ENCODE measurements at places on chromosomes 11 and 22.

GRCh38 chr11:27719546-27719925 is 19.3 kb upstream of the BDNF start:
- DNase-seq, result no peak

DNA sequence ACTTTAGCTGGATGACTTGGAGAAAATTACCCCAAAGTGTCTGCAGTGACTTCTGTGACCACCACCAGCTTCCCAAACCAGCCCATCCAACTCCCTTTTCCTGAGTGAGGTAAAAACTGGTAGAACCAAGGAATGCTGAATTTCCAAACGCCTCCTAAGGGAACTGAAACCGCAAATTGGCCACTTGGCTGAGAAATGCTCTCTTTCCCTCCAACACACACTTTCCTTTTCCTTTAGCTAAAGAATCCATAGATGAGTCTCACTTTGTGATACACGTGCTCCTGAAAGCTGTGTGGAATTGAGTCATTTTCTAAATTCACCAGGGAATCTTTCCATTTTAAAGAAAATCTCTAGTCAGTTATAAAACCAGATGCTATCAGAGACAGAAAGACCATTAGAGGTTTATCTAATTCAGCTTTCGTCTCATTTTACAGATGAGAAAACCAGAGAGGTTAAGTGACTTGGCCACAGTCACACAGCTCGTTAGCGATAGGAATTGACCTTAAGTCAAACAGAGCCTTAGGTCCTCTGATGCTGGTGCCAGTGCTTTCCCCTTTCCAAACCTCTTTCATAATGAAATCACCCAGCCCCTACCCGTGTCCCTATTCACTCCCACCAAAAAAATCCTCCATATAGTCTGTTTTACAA is 137.2 kb downstream of the COMMD9 start:
- DNase-seq, result no peak

DNA sequence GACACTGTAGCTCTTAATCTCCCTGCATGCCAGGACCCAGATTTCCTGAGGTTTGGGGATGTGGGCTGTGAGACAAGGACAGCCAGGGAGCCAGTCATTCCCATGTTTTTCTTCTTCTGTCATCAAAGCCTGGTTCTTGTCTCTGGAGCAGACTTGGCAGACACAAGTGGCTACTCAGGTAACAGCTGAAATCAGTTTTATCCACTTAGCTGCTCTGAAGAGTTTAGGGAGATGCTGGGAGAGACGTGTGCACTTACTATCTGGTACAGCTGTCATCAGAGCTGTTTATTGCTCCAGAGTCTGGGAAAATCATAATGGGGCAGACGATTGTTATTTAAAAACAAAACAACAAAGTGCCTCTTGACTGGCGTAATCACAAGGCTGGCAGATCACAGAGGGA is 56.6 kb downstream of the CSNK2A3 start:
- DNase-seq, result no peak

- peak; percentile 35 for DNase-seq
Observed at GRCh38 chr11:95228081-95228749, 2.8 kb downstream of the SESN3 start.

GRCh38 chr22:30694640-30695350 is at the start of gene OSBP2:
Gene OSBP2 (plus strand): TSS chr22:30694874. CDS start chr22:30694910, 36 bp downstream.
- DNase-seq, result no peak

- DNase-seq, result no peak
Observed at GRCh38 chr11:121741351-121741760, 288.6 kb upstream of the SORL1-AS1 start.

- no peak for DNase-seq
Observed at GRCh38 chr11:122785031-122785541, 53.2 kb upstream of the CRTAM start.

GRCh38 chr22:39361496-39361895 is 11.7 kb downstream of the SYNGR1 start:
- peak; percentile 65 for DNase-seq

GRCh38 chr11:1222491-1223345 is at the start of gene MUC5B:
Gene MUC5B (plus strand): TSS chr11:1223066. CDS start chr11:1223124, 58 bp downstream.
- DNase-seq, result no peak

- DNase-seq, result no peak
Observed at GRCh38 chr22:27868732-27869282, 50.2 kb downstream of the PITPNB start.

DNA sequence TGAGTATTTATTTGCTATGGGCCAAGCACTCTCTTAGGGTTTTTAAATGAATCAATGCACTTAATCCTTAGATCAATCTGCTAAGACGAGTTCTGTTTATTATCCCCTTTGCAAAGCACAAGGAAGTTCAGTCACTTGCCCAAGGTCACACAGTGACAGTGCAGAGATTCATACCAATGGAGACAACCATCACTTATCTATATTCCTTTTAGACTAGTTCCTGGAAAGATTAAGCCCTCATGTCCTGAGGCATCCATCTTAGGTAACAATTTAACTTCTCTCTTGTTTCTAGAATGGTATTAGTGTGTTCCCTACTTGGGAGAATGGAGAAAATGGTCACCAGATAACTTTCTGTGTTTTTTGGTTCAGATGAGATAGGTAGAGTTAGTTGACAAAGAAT is 28.3 kb downstream of the NF2 start:
- no peak for DNase-seq

GRCh38 chr22:16783930-16784354 is 41.3 kb downstream of the XKR3 start:
- DNase-seq, result peak; percentile 15

DNA sequence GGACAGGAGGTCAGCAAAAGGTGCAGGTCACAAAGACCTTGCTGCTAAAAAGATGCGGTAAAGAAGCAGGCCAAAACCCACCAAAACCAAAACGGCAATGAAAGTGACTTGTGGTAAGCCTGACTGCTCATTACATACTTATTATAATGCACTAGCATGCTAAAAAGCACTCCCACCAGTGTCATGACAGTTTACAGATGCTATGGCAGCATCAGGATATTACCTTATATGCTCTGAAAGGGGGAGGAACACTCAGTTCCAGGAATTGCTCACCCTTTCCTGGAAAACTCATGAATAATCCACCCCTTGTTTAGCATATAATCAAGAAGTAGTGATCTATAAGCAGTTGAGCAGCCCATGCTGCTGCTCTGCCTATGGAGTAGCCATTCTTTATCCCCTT is 45.2 kb upstream of the SLC5A12 start:
- no peak for DNase-seq

DNA sequence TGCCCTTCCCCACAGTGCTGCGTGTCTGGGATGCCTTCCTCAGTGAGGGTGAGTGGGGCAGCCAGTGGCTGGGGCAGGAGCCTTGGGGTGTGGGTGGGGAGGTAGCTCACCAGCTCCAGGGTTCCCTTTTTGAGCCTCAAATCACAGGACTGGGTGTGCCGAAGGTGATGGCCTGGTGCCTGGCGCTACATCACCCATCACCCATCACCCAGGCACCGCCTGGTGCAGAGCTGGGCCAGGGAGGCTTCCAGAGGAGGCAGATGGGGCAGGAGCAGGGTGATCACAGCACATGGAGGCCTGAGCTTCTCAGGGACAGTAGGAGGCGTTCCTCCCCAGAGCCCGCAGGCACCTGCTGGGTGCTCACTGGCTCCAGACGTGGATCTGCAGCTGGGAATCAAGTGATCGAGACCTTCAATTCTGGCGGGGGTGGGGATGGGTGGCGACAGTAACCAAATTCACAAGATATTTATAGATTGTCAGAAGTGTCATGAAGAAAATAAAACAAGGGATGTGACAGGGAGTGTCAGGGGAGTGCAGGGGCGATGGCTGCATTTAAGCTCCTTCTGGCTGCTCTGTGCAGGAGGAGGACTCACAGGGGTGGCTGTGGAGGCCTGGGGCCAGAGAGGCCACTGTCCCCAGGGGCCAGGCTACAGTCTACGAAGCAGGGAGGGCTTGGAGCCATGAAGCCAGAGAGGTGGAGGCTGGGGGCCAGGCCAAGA is 3.2 kb downstream of the TBC1D10C start:
- no peak for DNase-seq

DNA sequence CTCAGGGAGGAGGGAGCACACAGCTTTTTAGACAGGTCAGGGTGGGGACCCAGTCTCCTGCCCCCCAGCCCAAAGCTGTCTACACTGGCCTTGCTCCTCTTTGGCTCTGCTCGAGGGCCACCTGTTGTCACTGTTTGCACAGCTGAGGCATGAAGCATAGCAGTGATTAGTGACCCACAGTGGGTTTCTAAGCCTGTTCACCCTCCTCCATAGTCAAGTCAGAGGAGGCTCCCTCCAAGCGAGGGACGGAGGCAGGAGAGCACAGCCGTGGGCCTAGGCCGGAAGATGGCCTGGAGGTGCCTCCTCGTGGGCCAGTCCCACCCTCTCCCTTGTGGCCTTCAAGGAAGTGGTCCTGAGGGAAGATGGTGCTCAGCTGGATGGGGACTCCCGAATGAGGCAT is 241.1 kb downstream of the GRIK4 start:
- no peak for DNase-seq

DNA sequence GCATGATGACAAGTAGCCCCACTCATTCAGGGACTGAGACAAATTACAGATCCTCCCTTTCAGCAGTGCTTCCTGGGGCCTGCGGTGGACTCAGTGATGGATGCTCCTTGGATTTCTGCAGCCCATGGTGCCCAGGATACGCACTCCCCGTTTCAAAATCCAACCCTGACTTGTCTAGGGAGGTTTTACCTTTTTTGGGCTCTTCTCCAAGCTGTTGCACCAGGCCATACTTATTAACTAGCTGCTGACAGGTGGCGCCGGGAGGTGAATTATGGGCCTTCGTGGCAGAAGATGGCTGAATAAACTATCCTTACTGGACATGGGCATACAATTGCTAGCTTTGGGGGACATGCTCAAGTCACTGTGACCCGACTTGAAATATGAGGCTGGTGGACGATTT is 324.3 kb upstream of the SYN3 start:
- no peak for DNase-seq

DNA sequence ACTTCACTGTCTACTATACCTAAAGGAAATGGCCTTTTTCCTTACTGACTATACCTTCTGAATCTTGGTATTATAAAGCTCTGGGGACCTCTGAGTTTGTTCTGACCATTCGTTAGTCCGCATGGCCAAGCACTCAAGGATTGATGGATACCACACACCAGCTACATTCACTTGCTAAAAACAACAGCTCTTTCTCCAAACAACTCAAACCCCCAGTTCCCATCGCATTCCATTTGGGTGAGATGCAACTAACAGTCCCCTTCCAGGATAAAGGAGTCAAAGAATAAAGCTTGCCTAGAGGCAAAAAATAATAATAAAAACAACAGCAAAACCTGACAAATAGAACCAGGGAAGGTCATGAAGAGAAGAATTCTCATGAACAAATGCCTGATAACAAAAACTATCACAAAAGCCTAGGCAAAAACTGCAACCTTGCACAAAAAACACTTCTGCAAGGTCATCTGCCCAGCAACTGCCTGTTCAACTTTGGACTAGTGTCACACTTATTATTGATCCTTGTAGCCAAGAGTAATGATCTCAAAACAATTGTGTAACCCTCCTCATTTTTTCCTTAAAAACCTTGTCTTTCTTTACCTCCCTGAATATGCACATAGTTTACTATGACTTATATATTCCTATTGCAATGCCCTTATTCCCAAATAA is 139.0 kb upstream of the GUCY1A2 start:
- no peak for DNase-seq

GRCh38 chr11:66326261-66327111 is 9.6 kb upstream of the CD248 start:
- no peak for DNase-seq

DNA sequence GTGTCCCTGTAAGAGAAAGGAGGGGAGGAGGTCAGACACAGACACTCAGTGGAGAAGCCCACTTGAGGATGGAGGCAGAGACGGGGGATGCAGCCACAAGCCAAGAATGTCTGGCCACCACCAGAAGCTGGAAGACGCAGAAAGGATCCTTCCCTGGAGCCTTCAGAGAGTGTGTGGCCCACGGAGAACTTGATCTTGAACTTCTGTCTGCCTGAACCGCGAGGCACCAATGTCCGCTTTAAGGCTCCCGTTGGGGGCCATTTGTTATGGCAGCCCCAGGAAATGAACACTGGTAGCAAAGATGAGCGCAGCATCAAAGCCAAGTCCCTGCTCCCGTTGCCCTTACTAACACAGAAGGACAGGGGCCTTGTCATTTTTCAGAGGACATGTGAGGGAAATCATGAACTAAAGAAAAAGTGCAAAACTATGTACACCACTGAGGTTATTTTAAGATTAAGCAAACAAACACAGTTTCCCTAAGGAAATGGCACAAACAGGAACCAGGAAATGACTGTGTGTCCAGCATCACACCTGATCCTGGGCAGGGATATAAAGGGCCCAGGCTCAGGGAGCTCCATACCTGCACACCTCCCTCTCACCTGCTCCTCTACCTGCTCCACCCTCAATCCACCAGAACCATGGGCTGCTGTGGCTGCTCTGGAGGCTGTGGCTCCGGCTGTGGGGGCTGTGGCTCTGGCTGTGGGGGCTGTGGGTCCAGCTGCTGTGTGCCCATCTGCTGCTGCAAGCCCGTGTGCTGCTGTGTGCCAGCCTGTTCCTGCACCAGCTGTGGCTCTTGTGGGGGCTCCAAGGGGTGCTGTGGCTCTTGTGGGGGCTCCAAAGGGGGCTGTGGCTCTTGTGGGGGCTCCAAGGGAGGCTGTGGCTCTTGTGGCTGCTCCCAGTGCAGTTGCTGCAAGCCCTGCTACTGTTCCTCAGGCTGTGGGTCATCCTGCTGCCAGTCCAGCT is at the start of gene KRTAP5-6:
TSS of gene KRTAP5-6 (plus strand) at position 588 of the 963 bp plus-strand sequence. CDS start at position 639, 51 bp downstream.
- DNase-seq, result no peak

GRCh38 chr11:106167085-106167484 is 89.6 kb downstream of the AASDHPPT start:
- no peak for DNase-seq

DNA sequence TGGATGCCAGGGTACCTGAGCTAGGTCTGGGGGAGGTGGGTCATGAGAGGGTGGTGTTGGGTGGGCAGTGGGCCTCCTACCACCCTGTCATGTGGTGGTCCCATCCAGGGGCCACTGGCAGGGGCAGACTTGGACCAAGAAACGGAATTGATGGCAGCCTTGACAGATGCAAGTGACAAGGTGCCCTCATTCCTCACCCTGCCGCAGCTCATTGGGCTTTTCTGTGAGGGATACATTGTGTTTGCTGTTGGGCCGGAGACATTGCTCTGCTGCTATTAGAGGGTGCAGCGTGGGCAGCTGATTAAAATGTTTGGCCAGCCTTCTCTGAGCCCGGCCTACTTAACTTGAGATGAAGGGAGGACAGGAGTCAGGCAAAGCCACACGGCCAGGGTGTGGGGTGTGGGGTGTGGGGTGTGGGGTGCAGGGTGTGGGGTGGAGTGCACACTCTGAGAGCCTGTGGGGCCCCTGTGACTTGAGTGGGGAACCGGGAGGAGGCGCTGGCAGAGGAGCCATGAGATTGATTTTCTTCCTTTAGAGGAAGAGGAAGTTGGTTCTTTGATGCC is 351.5 kb downstream of the TBC1D22A start:
- DNase-seq, result no peak

DNA sequence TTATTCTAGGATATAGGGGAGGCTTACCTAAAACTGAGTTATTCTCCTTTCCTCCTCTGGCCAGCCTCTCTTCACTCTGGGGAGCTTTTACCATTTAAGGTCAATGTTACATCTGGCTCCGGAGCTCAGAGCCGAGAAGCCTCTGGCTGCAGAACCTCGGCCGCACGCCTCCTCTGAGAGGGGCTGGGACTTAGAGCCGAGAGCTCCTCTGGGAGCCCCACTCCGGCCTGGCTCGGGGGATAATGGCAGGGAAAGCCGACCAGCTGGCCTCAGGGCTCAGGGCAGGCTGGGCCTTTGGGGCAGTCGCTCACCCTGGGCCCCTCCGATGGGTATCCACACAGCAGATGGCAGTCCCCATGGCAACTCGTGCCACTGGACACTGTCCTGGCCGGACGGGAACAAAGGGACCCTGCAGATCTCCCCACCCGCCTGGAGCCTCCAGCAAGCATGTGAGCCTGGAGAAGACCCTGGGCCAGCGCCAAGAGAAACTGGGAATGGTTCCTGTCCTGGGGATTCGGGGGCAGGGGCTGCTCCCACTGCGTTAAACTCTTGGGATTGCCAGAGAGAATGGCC is at the start of gene IRAG1:
TSS of gene IRAG1 (minus strand) at position 247 of the 573 bp plus-strand sequence. CDS start at position 94, 153 bp downstream.
- DNase-seq, result no peak
